ENCODE measurements at places on chromosomes 5 and 9.

DNA sequence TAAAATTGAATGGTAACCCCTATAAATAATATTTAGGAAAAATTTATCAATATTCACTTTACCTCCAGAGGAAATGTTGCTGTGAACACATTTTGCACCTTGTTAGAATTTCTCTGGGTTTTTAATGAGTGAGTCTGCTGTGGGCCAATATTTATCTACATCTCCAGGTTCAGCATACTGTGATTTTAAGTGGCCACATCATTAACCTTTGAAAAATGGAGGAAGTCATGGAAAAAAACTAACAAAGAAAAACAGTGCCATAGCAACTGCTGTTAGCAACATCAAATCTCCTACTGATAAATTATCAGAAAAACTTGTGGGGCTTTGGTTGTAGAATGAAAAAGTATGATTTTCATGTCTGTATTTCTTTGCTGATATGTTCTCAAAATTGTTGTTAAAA lies 55.0 kb downstream of the CD180 start:
- DNase-seq, result no peak

DNA sequence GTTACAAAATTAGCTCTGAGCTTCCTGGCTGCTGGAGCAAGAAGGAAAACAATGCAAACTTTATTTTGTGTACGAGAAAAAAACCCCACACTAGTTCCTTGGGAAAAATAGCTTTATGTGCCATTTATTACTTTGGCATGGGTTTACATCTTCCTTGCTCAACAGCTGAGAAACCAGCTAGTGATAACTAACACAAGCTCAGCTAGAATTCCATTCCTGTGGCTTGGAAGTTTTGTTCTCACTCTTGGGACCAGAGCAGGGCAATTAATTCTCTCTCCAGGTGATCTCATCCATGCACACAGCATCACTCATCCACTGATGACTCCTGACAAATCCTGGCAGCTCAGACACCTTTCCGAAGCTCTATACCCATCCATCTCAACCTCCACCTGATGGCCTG lies 104.1 kb downstream of the CRB2 start:
- DNase-seq, result no peak

DNA sequence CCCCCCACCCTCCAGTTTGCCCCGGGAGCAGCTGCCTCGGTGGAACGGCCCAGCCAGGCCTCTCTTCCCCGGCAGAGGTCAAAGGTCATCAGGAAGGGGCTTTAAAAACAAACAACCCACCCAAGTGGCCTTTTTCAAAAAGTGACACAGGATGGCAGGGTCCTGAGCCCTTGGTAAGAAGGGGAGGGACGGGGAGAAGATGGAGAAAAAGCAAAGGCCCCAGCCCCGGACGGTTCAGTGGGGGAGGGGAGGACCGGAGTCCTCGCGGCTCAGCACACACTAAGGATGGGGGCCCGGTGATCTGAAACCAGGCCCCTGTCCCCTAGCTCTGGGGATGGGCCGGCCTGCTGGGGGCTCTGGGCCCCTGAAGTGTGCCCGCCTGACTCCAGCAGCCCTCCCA lies 1.1 kb downstream of the PRRX2 start:
- DNase-seq, result no peak

DNA sequence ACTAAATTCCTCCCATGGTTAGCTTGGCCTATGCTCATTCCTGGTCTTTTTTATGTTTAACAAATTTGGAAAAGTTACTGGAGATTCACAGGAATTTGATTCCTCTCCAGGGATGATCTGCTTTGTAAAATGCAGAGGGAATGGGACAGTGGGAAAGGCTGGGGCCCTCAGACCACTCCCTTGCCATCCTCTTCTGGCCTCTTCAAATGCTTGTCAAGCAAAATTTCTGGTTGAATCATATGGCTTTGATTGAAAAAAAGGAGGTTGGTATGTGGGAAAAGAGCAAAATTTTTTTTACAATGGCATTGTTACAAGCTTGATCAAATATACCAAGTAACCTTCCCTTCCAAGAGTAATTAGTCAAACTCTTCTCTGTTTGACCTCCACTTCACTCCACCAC lies 225.1 kb downstream of the PIK3R1 start:
- DNase-seq, result no peak

- DNase-seq, result no peak
Observed at GRCh38 chr9:15936306-15936921, 383.6 kb downstream of the CCDC171 start.

DNA sequence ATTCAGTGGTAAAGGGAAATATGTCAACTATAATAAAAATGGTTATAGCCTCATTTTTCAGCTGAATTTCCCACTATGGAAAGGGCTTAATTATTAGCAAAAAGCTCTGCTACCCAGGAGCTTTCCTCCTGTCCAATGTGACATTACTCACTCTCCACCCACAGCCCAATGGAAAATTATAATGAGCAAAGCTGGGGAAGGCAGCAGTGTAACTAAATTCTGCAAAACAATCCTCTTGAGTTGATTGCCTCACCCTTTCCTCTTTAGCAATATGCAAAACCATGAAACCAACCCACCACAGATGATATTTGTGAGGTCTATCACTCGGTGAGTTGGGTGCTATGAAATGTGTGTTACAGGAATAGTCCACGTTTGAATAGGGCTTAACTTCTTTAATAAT lies 14.0 kb upstream of the PLPPR1 start:
- no peak for DNase-seq

- no peak for DNase-seq
Observed at GRCh38 chr5:81247441-81247972, 14.4 kb downstream of the CKMT2 start.

- DNase-seq, result no peak
Observed at GRCh38 chr5:172008111-172008455, 1.6 kb upstream of the FBXW11 start.

DNA sequence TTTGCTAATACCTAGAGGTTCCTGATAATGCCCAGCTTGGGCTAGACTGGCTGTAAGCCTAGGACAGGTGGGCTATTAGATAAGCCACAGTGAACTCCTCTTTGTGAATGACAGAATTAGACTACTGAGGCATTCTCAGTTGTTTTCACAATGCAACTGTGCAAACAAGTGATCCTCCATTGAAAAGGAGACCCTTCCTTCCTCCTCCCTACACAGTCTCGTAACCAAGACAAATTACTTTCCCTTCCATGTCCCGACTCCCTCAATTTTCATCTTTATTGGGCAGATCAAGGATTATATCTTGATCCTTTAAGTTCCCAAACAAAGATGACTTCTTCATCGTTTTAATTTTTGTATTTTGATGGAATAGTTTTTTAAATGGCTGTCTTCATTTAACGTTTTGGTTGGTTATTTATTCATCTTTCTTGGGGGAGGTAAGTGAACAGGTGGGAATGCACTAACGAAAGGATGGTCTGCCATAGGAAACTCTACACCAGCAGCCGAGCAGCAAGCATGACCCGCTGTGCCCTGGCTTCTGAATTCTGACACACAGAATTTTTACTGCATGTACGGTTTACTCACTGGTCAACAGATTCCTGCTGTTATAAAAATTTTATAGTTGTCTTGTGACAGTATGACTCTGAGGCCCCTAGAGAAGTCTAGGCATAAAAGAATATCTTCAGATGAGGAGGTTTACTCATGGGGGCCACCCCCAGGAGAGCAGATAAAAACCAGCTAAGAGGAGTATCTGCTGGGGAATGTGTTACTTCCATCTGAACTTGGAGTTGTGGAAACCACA lies 137.5 kb upstream of the TUT7 start:
- DNase-seq, result no peak

GRCh38 chr9:115000217-115000639 lies 69.8 kb upstream of the TNFSF8 start:
- no peak for DNase-seq

GRCh38 chr9:123686131-123686828 lies 243.6 kb downstream of the DENND1A start:
- no peak for DNase-seq

GRCh38 chr5:56023296-56023695 lies 28.5 kb upstream of the IL6ST start:
- DNase-seq, result no peak

DNA sequence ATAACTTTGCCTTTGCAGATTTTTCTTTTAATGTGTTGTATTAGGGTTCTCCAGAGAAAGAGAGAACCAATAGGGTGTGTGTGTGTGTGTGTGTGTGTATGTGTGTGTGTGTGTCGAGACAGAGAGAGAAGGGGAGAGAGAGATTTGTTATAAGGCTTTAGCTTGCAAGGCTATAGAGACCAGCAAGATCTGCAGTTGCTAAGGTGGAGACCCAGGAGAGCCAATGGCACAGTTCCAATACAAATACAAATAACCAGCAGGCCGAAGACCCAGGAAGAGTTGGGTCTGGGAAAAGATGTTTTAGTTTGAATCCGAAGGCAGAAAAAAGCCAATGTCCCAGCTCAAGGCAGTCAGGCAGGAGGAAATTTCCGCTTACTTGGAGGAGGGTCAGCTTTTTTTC lies 23.0 kb downstream of the TMOD1 start:
- no peak for DNase-seq

GRCh38 chr5:135535420-135535819 lies 344 bp downstream of the NEUROG1 start:
- no peak for DNase-seq

DNA sequence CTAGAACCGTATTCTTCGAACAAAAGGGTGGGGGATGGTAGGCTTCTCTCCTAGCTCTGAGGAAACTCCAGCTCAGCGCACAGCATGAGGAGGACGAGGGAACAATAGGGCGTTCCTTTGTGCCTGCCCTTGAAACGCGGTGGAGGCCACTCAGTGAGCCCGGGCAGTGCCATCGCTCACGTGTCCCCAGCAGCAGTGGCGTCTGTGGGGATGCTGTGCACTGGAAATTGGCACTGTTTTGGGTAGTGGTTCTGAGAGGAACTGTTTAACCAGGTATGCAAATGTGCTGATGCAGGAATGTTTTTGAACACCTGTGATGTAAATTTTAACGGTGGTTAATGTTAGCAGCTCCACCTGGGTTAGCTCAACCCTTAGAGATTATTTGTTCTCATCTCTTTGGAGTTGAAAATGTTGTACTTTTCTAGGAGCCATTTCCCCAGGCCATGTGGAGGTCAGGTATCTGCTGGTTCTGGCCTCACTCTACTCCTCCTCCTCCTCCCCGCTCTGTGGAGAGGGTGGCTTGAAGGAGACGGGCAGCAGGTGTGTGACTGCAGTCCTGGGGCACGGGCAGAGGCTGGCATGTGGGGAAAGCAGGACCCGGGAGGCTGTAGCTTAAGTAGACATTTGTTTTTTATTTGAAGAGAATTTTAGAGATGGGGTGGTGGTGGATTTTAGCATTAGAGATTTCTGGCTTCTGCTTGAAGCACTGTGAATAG lies 48.3 kb downstream of the EHMT1 start:
- peak; percentile 83 for DNase-seq

DNA sequence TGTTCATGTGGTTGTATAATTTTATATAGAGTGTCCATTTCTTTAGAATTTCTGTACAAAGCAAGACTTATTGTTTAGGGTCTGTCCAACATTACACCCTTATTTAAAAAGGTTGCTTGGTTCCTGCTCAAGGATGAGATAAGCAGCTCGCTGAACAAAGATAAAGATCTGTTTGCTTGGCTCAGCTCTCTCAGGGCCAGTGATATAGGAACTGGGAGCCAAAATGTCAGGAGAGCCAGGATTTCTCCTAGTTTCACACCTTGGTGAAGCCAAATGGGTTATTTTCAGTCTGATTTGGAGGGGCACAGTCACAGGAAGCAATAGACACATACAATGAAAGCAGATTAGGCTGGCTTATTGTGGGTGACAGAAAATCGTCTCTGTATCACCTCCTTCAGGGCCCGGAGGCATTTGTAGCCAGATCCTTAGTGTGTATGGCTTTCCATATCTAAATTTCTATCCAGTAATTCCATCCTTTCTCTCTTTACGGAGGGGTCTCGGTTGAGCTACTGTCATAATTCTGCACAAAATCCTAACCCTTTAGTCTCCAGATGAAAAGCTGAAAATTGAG lies 396.4 kb downstream of the TMEM232 start:
- no peak for DNase-seq

DNA sequence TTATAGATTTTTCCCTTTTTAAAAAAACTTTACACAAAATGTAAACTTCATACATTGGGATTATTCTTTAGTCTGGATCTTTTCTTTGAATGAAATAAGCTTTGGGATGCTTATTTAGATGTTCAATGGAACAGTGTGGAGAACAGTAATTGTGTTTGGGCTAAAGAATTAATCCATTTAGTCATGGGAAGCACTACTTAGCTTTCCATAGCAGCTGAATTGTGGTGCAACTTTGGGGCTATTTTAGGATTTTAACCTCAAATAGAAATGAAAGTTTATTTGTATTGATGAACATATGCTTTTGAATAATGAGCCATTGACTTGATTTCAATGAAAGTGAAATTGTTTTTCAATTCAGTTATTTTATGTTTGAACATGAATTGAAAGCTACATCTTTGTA lies 72.4 kb downstream of the ZCCHC7 start:
- no peak for DNase-seq

DNA sequence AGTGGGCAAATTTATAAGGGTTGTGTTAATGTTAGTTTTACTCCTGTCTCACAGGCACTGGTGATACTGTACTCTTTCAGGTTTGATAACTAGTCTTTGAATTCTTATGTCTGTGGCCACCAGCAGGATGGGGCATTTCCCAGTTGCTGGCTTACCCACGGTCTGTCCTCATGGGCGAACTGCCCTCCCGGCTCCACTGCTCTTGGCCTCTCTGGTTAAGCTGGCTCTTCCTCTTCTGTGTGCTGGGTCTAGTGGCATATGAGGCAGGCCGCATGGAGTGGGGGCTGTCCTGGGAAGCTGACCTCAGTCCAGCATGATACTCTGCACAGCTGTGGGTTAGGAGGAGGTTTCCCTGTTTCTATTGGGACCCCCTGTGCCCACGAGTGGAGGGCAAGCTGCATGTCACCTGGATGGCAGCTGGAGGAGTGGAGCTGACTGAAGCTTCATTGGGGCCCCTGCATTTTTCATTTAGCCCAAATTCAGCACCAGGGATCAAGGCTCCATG lies 19.5 kb downstream of the PHF2 start:
- peak; percentile 41 for DNase-seq

- DNase-seq, result peak; percentile 93
Observed at GRCh38 chr5:80082731-80083100, 47.6 kb downstream of the THBS4 start.

DNA sequence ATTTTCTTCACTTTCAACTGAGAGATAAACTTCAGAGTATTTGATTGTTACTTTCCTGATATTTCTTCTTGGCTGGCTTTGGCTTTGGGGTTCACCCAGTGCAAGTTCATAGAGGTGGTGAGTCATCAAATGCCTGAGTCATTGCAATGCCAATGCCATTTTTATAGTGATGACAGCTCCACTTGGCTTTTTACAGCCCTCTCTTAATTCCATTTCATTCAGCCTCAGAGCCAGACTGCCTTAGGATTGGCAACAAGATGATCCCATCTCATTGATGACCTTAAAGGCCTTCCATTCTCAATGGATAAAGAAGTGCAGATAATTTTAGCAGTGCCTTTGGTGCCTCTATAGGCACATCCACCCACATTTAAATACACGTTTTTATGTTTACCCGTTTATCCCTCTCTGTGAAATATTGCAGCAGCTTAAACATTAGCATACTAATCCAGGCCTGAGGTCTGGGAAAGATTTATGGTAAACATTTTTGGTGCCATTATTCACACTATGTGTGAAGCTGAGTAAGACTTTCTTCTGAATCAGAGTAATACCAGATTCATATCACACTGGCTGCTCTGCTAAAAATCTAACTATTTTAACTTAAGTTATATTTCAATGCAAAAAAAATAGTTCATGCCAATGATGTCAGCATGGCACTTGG lies 88.9 kb upstream of the TYRP1 start:
- no peak for DNase-seq

All from H1 (cell line).